HT-29 (cell line): ENCODE measurements at places on chromosomes 13 and 19. TPM values are rescaled to one million over a fixed set of nuclear protein-coding genes. Genes with fewer than 3 reads are reported as not detected.

The SLC8A2 gene
- total RNA-seq, result 0.83 and 3.6 TPM in 2 replicates

The SLAIN1 gene
- total RNA-seq, result not detected in 2 replicates

The ONECUT3 gene
- not detected in 2 replicates for total RNA-seq

The DCT gene
- not detected in 2 replicates for total RNA-seq

The GSX1 gene
- total RNA-seq, result not detected in 2 replicates

The ZNF45 gene
- total RNA-seq, result 8.4 and 9.3 TPM in 2 replicates

The SLC5A5 gene
- total RNA-seq, result not detected in 2 replicates

The RAB4B gene
- 36.0 and 51.3 TPM in 2 replicates for total RNA-seq

The CALR3 gene
- 0.05 and 0.20 TPM in 2 replicates for total RNA-seq

The ZFP36 gene
- total RNA-seq, result 124 and 131 TPM in 2 replicates

The EHD2 gene
- total RNA-seq, result 18.4 and 20.3 TPM in 2 replicates

The ALOX5AP gene
- total RNA-seq, result 0.41 TPM in 1 of 2 replicates, not detected in the other

The FCER2 gene
- not detected in 2 replicates for total RNA-seq

The MYDGF gene
- 139 and 152 TPM in 2 replicates for total RNA-seq

The PET100 gene
- total RNA-seq, result 26.6 and 27.7 TPM in 2 replicates

The KLK12 gene
- total RNA-seq, result 7.3 and 9.1 TPM in 2 replicates

The IRGC gene
- total RNA-seq, result 0.08 TPM in 1 of 2 replicates, not detected in the other

The GJB2 gene
- total RNA-seq, result 41.9 and 50.1 TPM in 2 replicates

The LGALS7B gene
- 6.0 TPM in 1 of 2 replicates, not detected in the other for total RNA-seq

The KLF16 gene
- 25.2 and 34.5 TPM in 2 replicates for total RNA-seq

The TLE2 gene
- 0.08 and 1.1 TPM in 2 replicates for total RNA-seq
